ENCODE measurements at places on chromosomes 4 and X. TPM values are rescaled to one million over a fixed set of nuclear protein-coding genes. Genes with fewer than 3 reads are reported as not detected.
A peak's percentile ranks its signal among the peaks of the same experiment; 100 is the strongest.

Gene TXLNG
- total RNA-seq, result 6.6 TPM

Gene PACRGL
- total RNA-seq, result 31.7 TPM

Gene RPA4
- total RNA-seq, result 0.73 TPM

Gene DMRTC1
- not detected for total RNA-seq

Gene NMU
- 0.20 TPM for total RNA-seq

Gene KIT
- 41.7 TPM for total RNA-seq

Gene NAT8L
- total RNA-seq, result 0.07 TPM

Gene PPEF2
- total RNA-seq, result not detected

Gene DTHD1
- total RNA-seq, result not detected

Gene ZC4H2
- 5.5 TPM for total RNA-seq

Gene RASL11B
- 0.11 TPM for total RNA-seq

Gene TCP11X2
- not detected for total RNA-seq

Gene PARM1
- 0.04 TPM for total RNA-seq

GRCh38 chr4:47071901-47072341, 40.6 kb downstream of the GABRB1 start:
- DNase-seq, result no peak

DNA sequence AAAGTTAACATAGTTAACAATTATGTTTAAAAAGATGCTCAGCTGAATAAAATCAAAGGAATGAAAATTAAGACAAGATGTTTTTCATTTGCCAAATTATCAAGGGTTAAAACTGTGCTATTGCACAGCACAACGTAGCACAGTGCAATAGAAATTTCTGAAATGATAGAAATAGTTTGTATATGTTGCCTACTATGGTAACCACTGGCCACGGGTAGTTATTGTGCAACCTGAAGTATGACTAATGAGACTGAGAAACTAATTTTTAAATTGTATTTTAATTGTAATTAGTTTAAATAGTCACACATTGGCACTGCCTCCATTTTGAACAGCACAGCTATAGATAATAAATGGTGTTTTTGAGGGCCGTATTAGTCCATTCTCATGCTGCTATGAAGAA, 343.1 kb upstream of the FAM241A start:
- no peak for DNase-seq

- no peak for DNase-seq
These were observed 21.0 kb downstream of the COL4A6 start for GRCh38 chrX:108417257-108417656.

- no peak for DNase-seq
These were observed 24.4 kb upstream of the PLA2G12A start for GRCh38 chr4:109754093-109754857.

DNA sequence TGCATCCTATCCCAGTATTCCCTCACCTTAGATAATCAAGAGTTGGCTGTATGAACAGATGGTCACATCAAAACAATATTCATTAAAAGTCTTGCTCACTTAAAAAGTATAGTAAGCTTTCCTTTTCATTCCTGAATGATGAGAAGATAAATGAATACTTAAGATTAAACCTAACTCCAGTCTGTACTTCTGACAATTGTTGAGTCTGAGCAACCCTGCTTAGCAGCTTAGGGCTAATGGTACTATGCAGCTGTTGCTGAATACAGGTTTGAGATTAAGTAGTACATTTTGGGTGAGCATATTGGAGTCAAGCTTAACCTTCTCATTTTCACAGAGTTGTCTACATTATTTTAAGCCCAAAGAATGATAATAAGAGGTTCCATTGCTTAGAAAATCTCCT, 121.7 kb upstream of the ETNPPL start:
- DNase-seq, result no peak

GRCh38 chrX:123140904-123141303, 43.2 kb upstream of the GRIA3 start:
- no peak for DNase-seq

GRCh38 chr4:105624530-105624929, 72.1 kb downstream of the ARHGEF38 start:
- DNase-seq, result no peak

DNA sequence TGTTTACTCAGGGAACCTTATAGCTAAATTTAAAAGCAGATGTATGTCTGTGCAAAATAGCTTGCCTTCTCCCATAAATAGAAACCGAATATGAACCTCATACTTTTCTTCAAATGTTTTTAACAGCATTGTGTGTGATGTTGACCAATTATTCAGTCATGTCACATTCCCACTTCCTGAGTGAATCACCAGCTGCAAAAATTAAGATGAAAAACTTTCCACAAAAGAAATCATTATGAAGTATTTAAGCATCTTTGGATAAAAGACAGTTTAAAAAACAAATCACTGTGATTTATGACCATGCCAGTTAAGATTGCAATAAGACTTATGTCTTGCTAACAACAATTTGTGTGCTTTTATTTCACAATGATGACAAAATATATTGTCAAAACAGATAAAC, 220.1 kb downstream of the PDGFC start:
- DNase-seq, result peak; percentile 19

- no peak for DNase-seq
These were observed 33.5 kb downstream of the OR13H1 start for GRCh38 chrX:131577413-131577812.

DNA sequence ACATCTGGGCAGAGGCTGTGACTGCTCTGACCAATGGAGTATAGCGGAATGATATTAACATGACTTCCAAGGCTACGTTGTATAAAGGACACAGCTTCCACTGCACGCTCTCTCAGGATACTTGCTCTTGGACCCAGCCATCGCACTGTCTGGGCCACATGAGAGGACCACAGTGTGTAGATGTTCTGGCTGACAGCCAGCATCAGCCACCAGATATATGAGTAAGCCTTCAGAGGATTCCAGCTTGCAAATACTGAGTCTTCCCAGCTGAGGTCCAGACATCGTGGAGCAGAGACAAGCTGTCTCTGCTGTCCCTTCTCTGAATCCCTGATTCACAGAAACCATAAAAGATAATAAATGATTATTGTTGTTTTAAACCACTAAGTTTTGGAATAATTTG, 146.8 kb upstream of the USP9X start:
- DNase-seq, result no peak

DNA sequence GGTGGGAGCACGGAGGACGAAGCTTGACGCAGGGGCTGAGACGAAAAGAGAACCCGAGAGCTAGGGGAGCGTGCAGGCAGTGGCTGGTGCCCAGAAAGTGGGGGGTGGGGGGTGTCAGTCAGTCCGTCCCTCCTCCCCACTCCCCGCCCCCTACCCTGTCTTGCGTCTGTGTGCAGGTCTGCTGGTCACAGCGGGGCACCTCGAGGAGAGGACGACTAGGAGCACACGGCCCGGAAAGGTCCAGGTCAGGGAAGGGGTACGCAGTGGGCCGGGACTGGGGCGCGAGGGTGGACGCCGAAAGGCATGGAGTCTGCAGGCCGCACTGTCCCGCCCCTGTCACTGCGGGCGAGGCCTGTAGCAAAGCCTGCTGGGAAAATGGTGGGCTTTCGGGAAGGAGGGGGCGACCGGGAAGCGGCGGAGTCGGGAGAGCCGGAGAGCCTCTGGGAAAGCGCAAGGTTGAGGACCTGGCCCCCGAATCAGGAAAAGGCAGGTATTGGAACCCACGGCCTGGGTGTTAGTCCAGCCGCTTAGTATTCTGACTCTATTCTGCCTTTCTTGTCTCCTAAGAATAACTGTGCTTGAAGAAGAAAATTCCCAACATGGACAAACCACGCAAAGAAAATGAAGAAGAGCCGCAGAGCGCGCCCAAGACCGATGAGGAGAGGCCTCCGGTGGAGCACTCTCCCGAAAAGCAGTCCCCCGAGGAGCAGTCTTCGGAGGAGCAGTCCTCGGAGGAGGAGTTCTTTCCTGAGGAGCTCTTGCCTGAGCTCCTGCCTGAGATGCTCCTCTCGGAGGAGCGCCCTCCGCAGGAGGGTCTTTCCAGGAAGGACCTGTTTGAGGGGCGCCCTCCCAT, 769 bp downstream of the TCEAL1 start:
- no peak for DNase-seq

- DNase-seq, result no peak
These were observed 28.1 kb downstream of the INPP4B start for GRCh38 chr4:142818031-142818430.

DNA sequence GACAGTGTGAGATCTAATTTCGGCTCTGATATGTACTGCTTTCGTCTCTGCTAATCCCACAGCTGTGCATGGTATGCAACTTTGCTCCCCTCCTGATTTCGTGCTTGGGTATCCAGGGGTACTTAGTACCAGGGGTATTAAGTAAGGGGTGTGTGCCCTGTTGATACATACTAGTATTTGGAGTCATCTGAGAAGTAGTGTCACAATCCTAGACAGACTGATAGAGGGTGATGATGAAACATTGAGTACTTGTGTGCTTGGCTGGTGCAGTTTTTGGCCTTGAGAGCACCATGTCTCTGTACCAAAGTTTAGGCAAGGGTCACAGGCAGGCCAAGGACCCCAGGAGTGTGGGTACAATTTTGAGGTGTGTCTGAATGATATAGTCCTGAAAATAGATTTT, 10.9 kb downstream of the GPAT3 start:
- DNase-seq, result no peak

DNA sequence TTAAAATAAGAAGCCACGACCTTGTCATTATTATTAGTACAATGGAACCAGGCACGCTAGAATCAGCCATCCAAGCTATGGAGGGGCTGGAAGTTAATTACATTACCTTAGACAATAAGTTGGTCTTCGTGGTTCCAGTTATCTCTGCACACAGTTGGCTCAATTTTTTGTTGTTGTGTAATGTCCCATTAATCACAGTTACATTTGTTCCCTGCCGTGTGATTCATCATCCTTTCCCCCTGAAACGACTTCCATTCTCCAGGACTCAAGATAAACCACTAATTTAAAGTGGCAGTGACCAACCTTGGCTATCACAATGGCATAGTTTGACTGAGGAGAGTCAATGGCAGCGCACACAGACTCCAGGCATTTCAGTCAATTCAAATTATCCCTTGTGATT, 905.0 kb downstream of the RAB28 start:
- DNase-seq, result peak; percentile 3

DNA sequence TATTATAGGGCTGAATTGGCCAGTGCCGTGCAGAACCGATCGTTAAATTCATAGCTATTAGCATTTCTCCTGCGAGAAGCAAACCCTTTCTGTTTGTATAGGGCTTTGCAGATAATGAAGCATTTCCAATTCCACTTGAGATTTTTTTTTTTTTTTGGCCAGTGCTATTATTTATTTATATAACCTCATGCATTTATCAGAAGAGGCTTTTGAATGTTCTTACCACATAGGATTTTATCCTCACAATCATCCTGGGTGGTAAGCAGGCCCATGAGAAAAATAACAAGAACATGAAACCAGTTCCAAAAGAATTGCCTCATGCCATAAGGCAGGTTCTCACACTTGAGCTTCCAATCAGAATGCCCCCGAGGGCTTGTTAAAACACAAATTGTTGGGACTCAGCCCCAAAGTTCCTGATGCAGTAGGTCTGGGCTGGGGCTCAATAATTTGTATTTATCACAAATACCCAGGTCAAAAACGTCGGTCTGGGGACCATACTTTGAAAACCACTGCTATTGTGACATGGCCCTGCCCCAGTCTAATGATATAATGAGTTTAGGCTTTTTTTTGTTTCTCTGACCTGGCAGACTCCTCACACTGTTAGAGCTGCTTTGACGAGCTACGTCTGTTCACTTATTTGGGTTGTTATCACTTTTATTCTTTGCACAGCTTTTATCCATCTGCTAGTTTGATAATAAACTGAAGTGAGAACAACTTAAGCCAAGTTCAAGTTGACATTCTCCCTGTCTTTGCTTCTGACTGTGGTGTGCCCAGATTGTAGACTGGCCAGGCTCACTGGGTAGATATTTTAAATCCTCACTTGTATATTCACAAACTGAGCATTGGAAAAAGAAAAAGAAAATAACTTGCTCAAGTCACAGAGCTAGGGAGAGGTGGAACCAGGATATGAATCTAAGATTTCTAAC, 20.1 kb downstream of the SUPT20HL1 start:
- DNase-seq, result no peak

GRCh38 chr4:21134994-21135393, 434.7 kb downstream of the PACRGL start:
- DNase-seq, result peak; percentile 27

GRCh38 chrX:132532097-132532496, 43.3 kb upstream of the MBNL3 start:
- DNase-seq, result no peak

GRCh38 chr4:188554413-188554812, 415.2 kb downstream of the TRIML1 start:
- no peak for DNase-seq

GRCh38 chrX:120304256-120304655, 7.0 kb downstream of the TMEM255A start:
- DNase-seq, result no peak

DNA sequence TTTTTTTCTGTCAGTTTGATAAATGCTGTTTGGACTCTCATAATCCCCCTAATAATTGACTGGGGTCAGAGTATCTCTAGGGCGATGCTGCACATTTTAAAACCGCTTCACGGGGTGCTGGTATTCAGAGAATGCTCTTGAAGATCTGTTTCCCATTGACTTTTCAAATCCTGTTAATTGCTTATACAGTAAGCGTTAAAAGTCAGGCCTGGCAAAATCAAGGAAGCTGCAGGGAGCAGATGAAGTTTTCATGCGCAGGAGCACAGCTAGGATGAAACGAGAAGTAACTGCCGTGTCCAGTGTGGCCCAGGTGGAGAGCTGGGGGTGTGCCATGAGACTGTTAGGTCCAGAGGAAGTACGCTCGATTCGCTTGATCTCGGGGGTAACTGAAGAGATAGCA, 312.9 kb downstream of the TRIML1 start:
- no peak for DNase-seq

GRCh38 chrX:135194684-135195083, 23.5 kb upstream of the CT55 start:
- no peak for DNase-seq

DNA sequence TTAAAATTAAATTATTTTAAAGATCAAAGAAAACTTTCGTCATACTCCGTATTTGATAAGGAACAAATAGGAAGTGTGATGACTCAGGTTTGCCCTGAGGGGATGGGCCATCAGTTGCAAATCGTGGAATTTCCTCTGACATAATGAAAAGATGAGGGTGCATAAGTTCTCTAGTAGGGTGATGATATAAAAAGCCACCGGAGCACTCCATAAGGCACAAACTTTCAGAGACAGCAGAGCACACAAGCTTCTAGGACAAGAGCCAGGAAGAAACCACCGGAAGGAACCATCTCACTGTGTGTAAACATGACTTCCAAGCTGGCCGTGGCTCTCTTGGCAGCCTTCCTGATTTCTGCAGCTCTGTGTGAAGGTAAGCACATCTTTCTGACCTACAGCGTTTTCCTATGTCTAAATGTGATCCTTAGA, at the start of gene CXCL8:
CXCL8 (plus strand) TSS at position 217 of the 426 bp plus-strand sequence; CDS start at position 307, 90 bp downstream.
- peak; percentile 91 for DNase-seq

DNA sequence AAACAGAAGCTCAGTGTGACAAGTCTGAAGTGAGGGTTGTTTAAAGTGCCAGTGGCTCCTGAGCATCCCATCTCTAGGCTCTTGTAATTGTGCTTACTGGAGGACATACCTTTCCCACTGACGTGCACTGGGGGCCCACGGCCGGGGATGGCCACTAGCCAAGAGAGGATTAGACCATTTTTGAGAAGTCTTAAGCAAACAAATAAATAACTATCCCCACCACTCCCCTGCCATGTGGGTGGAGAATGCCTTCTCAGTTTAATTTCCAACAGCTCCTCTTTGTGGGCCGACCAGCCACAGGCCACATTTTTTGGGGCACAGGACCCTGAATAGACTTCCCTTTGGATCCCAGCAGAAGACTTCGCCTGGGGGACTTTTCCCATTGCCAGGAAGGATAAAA, 125.0 kb upstream of the MSX1 start:
- DNase-seq, result no peak

GRCh38 chr4:114684462-114684861, 85.9 kb downstream of the UGT8 start:
- no peak for DNase-seq

- DNase-seq, result no peak
These were observed 130.8 kb upstream of the ACSL4 start for GRCh38 chrX:109863811-109864210.

GRCh38 chr4:6869944-6870343, 39.7 kb upstream of the TBC1D14 start:
- no peak for DNase-seq
